Adrenal gland (tissue), 19 donors: ENCODE measurements at places on chromosomes 16 and 17. TPM values are rescaled to one million over a fixed set of nuclear protein-coding genes. Genes with fewer than 3 reads are reported as not detected.

Gene KRT12
- polyA plus RNA-seq: not detected

Gene ZFP3
- polyA plus RNA-seq: 1.6 TPM

Gene RNF222
- not detected for polyA plus RNA-seq

Gene BAHCC1
- 68.0 TPM for polyA plus RNA-seq

Gene ZNF174
- polyA plus RNA-seq: 5.7 TPM

Gene PABPN1L
- 0.56 TPM for polyA plus RNA-seq

Gene BIRC5
- 1.3 TPM for polyA plus RNA-seq

Gene PRSS22
- polyA plus RNA-seq: not detected

Gene SALL1
- 0.03 TPM for polyA plus RNA-seq

Gene TMEM114
- polyA plus RNA-seq: not detected

Gene CLEC19A
- not detected for polyA plus RNA-seq

Gene GRB2
- polyA plus RNA-seq: 36.1 TPM

Gene FOXO3B
- polyA plus RNA-seq: 0.57 TPM

Gene MYH11
- 41.7 TPM for polyA plus RNA-seq

Gene AKAP10
- polyA plus RNA-seq: 8.1 TPM
